ENCODE measurements at places on chromosomes 16 and 17.
A peak's percentile ranks its signal among the peaks of the same experiment; 100 is the strongest.

- DNase-seq, result no peak
Measured at GRCh38 chr16:35150805-35151312, 1691.4 kb downstream of the TP53TG3F start.

GRCh38 chr16:87860553-87861299 is 8.6 kb downstream of the SLC7A5 start:
- DNase-seq, result no peak

GRCh38 chr16:46621006-46621933 is at the start of gene SHCBP1:
TSS of gene SHCBP1 (minus strand) at chr16:46621379. CDS start at chr16:46621359, 20 bp downstream.
- DNase-seq, result peak; percentile 74

GRCh38 chr17:79214940-79215604 is 140.4 kb downstream of the ENGASE start:
- DNase-seq, result no peak

DNA sequence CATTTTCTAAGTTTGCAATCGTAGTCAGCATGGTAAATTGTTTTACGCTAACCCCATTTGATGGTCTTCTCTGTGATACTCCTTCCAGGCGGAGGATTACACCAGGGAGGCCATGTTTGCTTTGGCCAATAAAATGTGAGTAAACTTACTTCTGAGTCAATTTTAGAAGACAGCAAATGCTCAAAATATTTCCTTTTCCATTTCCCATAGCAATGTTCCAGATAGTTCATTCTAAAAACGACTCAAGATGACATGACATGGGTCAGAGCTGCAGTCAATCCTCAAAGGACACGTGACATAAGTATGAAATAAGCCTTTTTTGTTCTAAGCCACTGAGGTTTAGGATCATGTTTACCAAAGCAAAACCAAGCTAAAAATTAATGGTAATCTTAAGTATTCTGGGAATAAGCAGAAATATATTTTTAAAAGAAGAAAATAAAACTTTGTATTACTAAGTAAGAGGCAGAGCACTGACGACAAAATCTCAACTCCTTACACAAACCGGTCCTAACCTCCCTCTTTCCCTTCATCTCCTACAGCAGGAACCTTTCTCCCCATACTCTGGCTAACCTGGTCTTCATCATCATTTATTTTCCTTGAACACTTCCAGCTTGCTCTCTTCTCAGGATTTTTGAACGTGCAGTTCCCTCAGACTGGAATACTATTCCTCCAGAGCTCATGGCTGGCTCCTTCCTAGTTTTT is 266.2 kb downstream of the CEP112 start:
- no peak for DNase-seq

- DNase-seq, result no peak
Measured at GRCh38 chr16:89727406-89728120, 6.2 kb downstream of the ZNF276 start.

- DNase-seq, result no peak
Measured at GRCh38 chr17:8159032-8159400, 3.7 kb downstream of the VAMP2 start.

- no peak for DNase-seq
Measured at GRCh38 chr16:4384509-4384942, 12.9 kb downstream of the VASN start.

DNA sequence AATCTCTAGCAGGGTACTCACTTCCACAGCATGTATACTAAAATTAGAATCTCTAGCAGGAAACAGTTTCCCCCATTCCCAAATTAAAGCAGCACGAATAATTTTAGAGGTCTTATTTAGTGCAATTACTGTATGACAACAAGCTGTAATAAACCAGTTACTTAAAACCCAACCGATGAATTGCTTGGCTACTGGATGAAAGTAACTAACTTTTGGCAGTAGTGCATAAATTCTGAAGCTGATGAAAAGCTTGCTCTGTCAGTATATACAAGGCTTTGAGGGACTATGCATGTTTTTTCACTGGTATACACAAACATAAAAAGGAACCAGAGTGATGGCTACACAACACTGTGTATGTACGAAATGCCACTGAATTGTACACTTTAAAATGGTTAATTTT is 89.4 kb downstream of the CFDP1 start:
- DNase-seq, result no peak

- no peak for DNase-seq
Measured at GRCh38 chr16:3583303-3584038, 6.3 kb upstream of the NLRC3 start.

GRCh38 chr17:614653-615546 is 99.7 kb downstream of the VPS53 start:
- no peak for DNase-seq

GRCh38 chr17:20920815-20921199 is 122.0 kb downstream of the USP22 start:
- DNase-seq, result no peak

GRCh38 chr17:48441231-48441711 is 11.3 kb upstream of the SKAP1 start:
- DNase-seq, result peak; percentile 86

- no peak for DNase-seq
Measured at GRCh38 chr16:11877374-11877773, 26.0 kb upstream of the RSL1D1 start.

DNA sequence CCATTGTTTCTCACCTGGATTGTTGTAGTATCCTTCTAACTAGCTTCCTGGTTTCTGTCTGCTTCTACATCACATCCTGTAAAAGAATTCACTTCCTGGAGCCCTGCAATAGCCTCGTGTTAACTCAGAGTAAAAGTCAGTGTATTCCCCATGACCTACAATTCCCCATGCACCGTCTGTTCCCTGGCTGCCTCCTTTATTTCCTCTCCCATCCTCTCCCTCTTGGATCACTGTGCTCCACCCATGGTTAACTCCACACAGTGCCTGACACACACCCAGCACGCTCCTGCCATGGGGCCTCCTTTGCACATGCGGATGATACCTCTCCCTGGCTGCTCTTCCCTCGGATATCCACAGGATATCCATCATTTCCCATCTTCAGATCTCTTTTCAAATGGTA is 301.4 kb upstream of the IRX3 start:
- DNase-seq, result no peak

GRCh38 chr17:2905269-2905668 is 109.0 kb downstream of the RAP1GAP2 start:
- no peak for DNase-seq

DNA sequence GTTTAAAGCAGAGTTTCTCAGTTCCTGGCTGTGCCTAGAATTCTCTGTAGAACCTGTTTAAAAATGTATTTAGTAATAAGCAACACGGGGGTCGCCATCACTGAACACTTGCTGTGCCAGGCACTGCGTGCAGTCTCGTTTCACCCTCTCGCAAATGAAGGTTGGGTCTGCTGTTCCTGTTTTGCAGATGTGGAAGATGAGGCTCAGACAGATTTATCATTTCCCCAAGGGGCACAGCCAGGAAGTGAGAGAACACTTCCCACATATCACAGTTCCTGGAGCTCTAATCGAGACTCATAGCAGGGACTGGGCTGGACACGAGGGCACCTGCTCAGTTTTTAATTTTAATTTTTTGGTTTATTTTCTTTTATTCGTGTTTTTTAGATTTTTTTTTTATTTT is 122.7 kb downstream of the ABCC6 start:
- DNase-seq, result no peak

DNA sequence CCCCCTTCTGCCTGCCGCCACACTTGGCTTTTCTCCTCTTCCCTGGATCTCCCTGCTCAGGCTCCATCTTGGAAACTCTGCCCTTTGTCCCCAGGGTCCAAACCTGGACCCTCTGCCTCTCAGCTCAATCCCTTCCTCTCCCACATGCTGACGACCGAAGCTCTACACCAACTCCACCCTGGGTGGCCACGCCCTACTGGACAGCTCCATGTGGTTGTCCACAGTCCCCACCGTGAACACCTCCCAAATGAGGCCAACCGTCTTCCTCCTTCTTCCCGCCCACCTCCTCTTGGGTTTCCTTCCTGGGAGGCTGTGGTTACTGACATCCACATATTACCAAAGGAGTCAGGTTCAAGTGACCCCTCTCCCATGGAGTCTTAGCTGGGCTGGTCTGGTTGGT is 22.6 kb upstream of the MLKL start:
- DNase-seq, result no peak

DNA sequence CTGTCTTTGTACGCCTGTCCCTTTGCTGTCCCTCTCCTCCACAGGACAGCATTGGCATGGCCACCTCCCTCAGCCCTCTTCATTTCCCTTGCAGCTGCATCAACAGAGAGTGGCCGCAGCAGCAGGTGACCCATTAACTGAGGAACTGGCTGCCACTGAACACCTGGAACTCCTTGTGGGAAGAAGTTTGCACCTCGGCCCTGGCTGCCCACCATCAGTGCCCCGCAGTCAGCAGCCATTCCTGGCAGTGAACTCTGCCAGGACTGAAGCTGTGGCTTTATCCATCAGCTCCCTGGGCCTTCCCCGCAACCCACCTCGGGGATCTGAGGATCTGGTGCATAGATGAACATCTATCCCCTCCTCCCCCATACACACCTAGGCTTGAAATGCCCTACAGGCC is 13.1 kb upstream of the RNF135 start:
- no peak for DNase-seq
